ENCODE measurements at places on chromosomes 7 and 10.

DNA sequence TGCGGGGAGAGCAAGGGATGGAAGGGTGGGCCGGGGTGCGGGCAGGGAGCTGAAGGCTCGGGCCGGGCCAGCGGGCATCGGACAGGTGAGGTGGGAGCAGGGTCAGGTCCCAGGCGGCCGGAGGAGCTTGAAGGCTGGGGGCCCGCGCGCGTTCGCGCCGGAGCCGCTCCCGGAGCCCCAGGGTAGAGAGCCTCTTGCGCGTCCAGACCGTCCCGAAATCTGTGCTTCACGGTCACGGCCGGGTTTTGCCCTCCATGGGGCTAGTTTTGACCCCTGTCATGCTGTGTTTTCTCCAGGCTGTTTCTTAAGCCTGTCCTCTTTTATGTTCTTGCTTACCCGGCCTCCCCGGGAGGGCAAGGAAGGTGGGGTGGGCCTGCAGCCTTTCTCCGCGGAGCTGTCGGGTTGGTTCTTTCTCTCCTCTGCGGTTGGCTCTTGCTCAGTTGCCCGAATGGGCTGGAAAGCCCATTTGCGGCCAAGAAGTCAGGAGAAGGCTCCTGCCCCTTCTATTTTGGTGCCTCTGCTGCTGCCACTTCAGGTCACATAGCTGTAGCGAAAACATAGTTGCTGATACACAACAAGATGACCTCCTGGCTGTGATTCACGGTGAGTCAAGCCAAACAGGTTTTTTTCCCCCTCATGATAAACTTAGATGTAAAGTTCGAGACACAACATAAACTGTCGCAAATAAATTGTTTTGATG is 650 bp downstream of the UBE2D1 start:
- DNase-seq: peak; percentile 35

DNA sequence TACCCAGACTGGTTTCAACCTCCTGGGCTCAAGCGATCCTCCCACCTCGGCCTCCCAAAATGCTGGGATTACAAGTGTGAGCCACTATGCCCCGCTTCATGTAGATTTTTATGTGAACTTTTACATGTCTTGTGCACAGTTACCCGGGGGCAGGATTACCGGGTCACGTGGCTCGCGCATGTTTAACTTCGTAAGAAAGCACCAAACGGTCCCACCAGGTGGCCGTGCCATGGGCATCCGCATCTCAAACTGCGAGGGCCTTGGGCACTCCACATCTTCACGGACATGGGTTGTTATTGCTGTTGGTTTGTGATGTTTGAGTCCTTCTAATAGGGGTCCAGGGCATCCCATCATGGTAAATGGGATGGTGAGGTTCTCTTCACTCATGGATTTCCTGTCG is 636.6 kb upstream of the FOXK1 start:
- no peak for DNase-seq

GRCh38 chr10:124227055-124227975 is 133.9 kb upstream of the CHST15 start:
- DNase-seq: no peak

DNA sequence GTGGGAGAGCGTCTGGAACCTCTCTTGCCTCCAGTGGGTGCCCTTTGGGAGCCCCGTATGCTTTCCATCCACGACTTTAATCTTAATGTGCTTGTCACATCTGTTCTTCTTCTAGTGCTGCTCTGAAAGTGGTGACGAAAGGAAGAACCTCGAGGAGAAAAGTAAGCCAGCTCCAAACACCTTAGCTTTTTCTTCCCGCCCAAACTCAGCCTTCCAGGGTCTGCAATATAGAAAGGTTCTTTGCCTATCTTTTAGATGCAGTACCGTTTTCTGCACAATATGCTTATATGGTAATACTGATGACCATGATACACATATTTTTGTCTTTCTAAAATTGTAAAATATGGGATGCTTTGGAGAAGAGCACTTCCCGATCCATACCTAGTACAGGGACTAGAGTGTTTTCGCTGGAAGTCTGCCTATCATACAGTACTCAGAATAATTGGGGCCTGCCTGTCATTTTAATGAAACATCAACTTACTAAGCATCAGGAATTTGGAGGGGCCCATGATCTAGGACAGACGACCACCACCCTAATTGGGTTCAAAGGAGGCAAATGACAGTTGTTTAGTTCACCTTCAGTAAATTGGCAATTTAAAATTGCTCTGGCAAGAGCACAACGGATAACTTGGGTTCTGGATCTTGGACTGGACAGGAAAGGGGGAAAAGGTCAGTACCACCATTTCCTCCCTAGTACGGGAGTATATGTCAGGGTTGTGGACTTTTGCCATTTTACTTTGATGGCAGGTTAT is 884 bp downstream of the RINT1 start:
- DNase-seq: no peak

DNA sequence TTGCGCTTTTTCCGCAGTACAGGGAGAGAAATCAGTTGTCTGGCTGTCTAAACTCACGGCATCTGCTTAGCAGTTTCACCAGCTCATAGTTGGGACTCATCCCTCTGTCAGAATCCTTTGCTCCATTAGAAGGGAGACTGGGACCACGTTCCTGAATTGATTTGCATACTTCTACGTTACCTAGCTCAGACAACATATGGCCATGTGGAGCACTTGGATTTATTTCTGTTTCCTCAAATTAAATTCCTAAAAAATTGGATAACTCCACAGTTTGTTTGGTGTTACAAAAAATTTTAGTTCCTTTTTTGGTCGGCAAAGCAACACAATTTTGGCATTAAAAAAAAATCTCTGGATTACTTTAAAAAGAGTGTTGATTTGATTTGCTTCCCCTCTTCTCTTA is 614.0 kb downstream of the AUTS2 start:
- DNase-seq: no peak

DNA sequence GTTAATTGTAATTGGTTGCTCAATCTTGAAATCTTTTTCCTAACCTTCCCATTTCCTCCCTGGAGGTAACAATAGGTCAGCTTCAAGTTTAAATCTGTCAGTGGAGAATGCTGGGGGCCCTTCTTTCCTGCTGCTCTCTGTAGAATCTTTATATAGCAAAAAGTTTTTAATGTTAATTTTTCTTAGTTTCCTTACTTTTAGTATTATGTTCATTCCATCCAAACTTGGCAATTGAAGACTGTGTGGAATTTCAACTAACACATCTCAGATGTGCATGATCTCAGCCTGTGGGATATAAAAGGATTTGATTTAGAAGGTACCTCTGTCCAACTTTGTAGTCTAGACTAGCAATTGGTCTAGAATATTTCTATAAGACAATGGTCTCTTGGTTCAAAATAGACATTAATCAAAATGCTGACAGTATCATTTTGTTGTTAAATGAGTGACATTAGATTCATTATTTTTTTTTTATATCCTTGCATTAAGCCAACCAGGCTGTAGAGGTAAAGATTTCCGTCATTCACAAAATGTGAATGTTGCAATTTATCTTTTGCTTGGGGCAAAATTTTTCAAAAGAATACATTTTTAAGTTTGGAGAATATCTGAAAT is 100.4 kb upstream of the SEMA3A start:
- DNase-seq: no peak

DNA sequence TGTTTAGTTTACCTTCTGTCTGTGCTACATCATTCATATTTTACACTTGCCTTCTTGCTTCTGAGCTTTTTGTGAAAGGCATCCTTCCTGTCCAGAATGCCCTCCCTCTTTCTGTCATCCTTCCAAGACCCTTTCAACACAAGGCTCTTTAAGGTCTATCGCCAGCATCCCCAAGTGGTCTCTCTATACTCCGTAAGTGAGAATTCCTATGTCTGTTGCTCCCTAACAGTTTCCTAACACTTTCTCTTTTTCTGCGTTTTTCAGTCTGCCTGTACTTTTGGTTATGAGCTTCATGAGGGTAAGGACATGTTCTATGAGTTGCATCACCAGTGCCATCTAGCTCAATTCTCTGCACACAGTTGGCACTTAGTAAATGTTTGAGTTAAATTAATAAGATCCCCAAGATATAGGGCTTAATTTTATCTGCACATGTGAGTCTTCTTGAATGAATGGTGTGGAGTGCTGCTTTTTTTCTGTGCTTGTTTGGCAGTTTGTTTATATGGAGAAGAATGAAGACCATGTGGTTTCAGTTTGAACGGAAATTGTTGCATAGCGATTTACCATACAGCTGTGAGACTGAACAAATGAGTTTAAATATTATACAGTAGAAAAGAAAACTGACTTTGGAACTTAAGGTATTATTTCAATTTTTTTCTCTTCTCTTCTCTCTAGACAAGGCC is 29.4 kb downstream of the RABGEF1 start:
- no peak for DNase-seq

- no peak for DNase-seq
These were observed 142.4 kb downstream of the CUBN start for GRCh38 chr10:16987206-16987621.

DNA sequence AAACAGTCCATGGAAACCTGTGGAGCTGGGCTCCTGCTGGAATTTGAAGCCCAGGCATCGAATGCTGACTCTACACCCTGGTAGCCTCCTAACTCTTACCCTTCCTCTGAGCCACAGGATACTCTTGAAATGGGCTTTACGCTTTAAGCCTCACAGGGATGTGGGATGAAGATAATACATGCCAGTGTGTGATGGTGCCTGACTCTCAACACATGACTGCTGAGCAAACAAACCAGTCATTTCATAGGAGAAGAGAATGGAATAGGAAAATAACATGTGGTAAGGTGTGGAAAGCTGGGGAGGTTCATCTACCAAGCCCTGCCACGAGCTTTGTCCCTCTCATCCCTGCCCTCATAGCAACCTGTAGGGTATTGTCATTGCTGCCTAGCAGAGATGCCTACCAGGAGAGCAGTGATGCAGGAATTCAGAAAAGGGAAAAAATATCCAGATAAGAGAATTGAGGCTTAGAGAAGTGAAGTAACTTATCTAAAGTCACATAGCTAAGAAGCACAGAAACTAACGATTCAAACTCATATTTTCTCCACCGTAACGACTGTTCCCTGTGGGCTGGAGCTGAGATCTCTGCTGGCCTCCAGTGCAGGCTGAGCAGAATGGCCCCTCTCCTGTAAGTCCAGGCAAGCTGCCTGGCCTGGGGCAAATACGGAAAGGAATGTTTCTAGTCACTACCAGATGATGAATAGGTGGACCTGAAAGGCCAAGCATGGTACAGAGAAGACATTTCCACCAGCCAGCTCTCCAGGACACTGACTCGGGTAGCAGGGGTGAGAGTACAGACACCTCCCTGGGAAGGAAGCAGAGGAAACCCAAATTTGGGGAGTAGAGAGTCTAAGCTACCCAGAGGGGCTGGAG is 90.2 kb upstream of the DUSP5 start:
- no peak for DNase-seq

DNA sequence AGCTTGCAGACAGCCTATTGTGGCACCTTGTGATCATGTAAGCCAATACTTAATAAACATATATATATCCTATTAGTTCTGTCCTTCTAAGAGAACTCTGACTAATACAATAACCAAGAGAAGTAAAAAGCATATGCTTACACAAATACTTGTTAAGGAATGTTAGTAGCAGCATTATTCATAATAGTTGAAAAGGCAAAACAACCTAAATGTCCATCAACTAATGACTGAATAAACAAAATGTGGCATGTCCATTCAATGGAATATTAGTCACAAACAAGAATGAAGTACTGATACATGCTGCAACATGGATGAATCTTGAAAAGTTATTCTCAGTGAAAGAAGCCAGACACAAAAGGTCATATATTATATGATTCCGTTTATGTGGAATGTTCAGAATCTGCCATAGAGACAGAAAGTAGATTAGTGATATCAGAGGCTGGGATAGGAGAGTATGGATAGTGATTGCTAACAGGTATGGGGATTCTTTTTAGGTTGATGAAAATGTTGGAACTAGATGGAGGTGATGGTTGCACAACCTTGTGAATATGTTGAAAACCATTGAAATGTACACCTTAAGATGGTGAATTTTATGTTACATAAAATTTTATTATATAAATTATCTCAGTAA is 112.5 kb upstream of the UNC5B start:
- no peak for DNase-seq

DNA sequence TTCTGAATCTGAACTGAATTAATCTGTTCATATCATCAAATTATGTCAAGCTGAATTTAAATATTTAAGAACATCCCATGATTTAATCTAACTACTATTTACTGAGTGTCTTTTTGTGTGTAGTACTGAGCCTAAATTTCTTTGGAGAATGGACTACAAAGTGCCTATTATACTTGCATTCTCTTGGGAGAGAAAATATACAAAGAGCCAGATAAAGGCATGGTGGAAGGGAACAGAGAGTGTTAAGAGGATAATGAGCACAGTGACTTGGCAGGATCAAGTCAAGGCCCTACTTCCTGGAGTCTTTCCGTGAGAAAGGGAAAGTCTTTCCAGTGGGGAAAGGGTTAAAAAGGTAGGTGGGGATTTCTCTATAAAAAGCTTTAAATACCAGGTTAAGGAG is 15.0 kb downstream of the TNKS2 start:
- DNase-seq: no peak

- DNase-seq: peak; percentile 15
These were observed 700 bp downstream of the MTPN start for GRCh38 chr7:135976312-135977006.

DNA sequence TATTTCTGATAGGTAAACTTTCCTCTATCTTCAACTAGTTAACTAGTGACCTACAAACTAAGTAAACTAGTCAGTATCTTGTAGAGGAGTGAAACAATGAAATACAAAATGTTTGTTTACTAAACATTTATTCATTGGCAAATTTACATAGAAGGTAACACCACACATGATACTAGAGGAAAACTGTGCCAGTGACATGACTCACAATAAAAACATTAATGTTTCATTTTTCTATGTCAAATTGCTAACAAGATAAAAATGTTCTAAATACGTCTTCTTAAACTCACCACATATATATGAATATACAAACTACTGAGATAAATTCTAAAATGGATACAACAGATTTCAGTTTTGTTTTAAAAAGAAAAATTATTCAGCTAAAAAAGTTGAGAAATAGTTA is 471.3 kb downstream of the PARD3 start:
- DNase-seq: no peak

DNA sequence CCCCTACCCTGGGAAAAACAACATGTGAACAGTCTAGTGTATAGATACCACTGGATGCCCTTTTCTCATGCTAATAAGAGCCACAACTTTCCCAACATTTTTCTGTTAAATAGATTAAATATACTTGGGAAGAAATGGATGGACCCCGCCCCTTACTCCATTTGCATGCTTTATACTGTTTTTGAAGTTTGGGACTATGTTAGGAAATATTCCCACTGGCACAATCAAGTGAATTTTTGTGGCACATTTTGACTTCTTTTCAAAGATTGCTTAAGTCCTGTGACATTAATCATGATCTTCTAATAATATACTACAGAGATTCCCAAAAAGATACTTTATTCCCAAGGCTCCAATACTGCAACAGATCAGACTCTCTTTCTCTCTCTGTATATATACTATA is 216.6 kb downstream of the TWIST1 start:
- DNase-seq: no peak

All from Calu3 (cell line).